HFFc6 (cell line): ENCODE measurements at places on chromosomes 11 and 22.

GRCh38 chr11:8086001-8086479, 5.0 kb downstream of the TUB start:
- DNase-seq, result no peak

- no peak for DNase-seq
Measured at GRCh38 chr11:85661972-85662664, 2.8 kb downstream of the CREBZF start.

DNA sequence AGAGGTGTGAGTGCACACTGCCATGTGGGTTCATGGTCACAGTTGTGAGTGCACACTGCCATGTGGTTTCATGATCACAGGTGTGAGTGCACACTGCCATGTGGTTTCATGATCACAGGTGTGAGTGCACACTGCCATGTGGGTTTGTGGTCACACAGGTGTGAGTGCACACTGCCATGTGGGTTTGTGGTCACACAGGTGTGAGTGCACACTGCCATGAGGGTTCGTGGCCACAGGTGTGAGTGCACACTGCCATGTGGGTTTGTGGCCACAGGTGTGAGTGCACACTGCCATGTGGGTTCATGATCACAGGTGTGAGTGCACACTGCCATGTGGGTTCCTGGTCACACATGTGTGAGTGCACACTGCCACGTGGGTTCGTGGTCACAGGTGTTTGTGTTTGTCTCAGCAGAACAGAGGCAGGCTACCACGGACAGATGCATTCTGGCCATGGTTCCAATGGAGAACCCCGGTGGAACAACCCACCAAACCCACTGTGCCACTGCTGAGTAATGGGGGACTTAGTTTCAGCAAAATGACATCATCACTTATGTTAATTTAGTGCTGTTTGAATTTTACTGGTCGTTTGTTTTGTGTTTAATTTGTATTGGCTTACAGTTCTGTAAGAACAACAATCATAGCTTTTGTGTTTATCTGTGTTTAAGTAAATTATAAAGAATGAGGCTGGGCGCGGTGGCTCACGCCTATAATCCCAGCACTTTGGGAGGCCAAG, 57.2 kb downstream of the RPS6KA4 start:
- DNase-seq, result no peak

DNA sequence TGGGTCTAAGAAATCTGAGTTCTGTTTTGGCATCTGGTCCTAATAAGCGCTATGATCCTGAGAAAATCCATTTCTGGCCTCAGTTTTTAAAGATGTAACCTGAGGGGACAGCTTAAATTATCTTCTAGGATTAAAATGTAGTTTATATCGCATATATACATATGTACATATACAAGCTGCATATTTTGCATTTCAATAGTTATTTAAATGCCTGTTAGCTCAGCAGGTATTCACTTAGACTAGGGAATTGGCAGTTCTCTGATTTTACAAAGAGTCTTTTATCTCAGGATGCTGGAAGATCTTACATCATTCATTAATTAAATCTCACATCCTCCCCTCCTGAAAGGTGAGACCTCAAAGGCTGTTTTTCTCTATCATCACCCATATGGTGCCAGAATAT, 1232.8 kb downstream of the LRRC4C start:
- no peak for DNase-seq

- DNase-seq, result peak; percentile 63
Measured at GRCh38 chr22:29343313-29343805, 27.9 kb upstream of the RASL10A start.

GRCh38 chr22:44289414-44290171, 23.2 kb downstream of the SHISAL1 start:
- no peak for DNase-seq

- no peak for DNase-seq
Measured at GRCh38 chr11:1157341-1157644, 460 bp upstream of the MUC5AC start.

DNA sequence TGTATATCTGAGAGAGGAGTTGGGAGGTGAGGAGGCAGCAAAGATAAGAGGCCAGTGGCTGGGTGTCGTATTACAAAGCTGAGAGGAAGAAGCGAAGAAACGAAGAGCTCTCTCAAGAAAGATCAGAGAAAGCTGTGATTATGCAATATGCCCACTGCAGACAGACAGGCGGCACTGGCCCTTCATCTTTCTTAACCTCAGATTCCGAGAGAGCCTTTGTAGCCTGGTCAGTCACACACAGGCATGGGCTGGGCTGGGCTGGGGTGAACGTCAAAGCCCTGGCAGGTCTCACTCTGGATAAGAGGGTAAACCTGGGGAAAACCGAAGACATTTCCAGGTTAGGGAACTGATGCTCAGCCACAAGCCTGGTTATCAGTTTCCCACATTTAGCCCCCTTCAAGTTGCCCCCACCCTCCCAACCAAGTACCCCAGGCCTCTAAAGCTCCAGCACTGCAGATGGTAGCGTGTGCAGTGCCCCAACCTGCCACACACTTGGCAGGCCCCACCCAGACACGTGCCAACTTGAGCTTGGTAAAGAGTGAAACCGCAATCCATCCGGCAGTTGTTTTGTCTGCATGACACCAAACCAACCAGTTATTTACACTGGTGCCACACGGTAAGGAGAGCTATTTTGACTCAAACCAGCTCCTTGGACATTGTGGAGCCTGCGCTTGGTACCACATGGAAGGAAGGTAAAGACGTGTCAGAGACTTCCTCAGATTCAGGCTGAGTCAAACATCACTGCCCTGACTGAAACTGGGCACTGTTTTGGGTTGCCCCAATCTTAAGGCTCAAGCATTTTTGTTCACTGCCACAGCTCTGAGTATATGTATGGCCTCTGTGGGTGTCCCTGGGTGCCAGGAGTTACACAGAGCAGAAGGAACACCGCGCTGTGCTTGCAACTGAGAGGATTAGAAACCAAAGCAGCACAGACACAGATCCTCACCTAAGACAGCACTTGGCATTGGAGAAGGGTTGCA, 135.9 kb downstream of the FDX1 start:
- DNase-seq, result no peak

DNA sequence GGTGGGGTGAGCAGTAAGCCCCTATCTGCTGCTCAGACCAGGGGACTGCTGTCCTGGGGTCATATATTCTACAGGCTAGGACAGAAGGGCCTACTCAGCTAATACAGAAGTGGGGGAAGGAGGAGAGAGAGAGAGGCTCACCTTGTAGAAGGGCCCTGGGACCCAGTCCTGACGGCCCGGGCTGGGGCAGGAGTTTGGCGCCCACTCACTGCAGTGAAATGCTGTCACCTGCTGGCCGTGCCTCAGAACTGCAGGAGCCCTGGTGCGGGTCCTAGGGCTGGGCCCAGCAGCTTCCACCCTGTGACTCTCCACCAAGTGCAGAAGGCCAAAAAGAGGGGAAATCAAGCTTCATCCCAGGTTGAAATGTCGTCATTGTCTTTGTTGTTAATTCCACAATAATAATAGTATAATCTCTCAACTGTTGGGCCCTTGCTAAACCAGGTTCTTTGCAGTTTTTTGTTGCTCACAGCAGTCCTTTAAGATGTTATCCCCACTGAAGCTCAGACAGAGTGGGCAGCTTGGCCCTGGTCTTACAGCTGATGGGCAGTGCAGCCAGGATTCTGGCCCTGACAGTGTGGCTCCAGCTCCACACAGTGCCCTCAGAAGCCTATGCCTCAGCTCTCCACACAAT, 29.6 kb downstream of the TRIM29 start:
- peak; percentile 17 for DNase-seq

DNA sequence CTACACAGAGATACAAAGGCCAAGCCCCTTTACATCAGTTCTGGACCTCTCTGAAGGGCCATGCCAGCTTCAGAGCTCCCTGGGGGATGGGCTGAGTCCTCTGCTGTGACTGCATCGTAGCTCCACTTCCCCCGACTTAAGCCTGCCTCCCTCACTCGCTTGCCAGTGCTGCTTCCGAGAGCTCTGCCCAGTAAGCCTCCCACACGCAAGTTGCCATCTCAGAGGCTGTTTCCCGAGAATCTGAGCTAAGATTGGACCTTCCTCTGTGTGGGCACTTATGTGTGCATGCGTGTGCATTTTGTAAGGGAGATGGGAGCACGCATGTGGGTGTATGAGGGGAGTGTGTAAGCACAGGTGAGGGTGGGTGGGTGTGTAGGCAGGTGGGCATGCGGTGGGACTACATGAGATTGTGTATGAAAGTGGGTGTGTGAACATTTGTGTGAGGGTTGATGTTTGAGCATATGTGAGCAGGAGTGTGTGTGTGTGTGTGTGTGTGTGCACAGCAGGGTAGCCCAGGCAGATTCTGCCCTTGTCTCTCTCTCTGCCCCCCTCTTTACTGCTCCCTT, 163.0 kb upstream of the SYT13 start:
- DNase-seq, result no peak

DNA sequence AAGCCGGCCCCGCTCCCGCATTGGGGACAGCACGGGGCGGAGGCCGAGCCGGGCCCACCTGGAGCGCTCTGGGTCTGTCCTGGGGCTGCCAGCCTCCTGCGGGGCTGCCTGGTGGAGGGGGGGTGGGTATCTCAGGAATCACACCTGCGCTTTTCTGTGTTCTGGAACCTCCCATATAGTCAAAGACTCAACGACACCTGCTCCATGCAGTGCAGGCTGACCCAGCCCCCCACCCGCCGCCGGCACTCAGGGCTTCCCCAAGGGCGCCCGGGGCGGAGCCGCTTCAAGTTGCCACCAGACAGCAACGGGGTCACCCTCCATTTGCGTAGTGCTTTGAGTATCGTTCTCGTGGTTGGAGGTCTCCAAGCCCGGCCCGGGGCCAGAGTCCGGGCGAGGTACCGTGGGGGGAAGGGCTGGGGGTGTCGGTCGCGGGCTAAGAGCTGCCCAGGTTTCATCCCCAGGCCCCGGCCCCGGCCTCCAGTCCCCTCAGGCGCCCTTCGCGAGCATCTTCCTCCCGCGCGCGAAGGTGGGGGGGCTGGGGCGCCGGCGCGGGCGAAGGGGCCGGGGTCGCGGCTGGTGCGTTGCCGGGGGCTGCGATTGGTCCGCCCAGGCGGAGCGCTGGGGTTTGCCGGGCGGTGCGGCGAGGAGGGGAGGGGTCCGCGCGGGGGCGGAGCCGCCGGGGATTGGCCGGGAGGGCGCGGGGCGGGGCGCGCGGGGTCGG, 6.6 kb downstream of the TSPAN4 start:
- DNase-seq, result no peak

DNA sequence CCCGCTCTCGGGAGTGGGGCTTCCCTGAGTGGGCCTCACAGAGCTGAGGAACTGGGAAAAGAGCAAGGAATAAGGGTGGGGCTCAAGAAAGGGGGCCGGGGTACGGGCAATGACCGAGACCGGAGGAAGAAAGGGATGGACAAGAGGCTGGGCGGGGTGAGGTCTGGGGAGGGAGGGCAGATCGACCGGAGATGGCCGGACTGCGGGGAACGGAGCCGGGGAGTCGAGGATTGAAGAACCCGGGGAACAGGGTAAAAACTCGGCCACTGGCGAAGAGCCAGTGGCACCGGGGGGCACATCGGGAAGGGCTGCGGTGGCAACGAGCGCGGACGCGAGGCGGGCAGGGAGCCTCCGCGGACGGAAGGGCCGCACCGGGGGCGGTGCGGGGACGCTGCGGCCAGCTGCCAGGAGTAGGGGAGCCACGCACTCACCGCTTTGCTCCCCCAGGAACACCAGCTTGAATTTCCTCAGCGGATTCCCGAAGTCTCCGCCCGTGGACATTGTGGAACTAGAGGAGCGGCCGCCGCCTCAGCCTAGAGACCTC, 667 bp downstream of the RAB6A start:
- peak; percentile 8 for DNase-seq

- no peak for DNase-seq
Measured at GRCh38 chr22:16915701-16916100, 90.5 kb upstream of the XKR3 start.

DNA sequence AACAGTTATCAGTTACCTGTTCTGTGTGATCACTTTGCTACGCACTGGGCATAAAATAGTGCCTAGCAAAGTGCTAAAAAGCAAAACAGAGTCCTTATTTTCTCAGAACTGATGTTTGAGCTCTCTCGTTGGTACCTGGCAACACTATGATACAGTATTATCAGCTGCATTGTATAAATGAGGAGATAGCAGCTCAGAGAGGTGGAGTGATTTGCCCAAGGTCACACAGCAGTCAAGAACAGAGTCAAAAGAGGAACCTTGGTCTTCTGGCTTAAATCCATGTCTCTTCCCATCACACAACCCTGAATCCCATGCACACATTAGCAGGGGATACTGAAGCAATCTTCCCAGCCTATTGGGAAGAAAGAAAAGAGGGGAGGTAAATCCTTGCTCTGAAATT, 580.5 kb downstream of the SOX6 start:
- DNase-seq, result no peak

DNA sequence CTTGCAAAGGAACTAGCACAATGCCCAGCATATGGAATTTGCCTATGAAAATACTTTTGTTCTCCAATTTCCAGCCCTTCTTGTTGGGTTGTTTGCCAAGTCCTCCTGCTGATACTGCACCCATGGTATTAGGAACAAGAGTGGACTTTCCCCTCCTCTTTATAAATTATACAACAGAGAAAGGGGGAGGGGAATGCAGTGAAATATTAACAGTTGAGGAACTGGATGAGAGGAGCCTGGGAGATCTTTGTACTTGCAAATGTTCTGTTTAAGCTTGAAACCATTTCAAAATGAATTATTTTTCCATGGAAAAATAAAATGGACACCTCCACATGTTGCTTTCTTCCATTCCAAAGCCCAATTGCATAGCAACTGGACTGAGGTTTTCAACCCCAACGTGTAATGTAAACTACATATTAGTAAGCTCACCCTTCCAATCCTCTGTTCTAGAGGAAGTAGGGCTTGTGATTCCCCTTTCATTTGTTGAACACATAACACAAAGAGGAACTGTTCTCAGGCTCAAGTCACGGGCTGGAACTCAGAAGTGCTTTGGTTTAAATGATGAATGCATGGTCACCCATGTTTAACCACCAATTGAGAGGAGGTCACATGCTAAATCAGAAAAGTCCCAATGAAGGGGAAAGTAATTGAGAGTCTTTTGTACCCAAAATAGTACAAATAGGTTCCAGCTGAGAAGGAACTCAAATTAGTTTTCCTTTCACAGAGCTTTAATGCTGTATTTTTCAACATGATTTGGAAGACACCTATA, 66.2 kb upstream of the ZC3H12C start:
- DNase-seq, result no peak

GRCh38 chr11:116226731-116227130, 546.1 kb downstream of the BUD13 start:
- no peak for DNase-seq

- no peak for DNase-seq
Measured at GRCh38 chr11:133966921-133967598, 10.3 kb upstream of the IGSF9B start.

DNA sequence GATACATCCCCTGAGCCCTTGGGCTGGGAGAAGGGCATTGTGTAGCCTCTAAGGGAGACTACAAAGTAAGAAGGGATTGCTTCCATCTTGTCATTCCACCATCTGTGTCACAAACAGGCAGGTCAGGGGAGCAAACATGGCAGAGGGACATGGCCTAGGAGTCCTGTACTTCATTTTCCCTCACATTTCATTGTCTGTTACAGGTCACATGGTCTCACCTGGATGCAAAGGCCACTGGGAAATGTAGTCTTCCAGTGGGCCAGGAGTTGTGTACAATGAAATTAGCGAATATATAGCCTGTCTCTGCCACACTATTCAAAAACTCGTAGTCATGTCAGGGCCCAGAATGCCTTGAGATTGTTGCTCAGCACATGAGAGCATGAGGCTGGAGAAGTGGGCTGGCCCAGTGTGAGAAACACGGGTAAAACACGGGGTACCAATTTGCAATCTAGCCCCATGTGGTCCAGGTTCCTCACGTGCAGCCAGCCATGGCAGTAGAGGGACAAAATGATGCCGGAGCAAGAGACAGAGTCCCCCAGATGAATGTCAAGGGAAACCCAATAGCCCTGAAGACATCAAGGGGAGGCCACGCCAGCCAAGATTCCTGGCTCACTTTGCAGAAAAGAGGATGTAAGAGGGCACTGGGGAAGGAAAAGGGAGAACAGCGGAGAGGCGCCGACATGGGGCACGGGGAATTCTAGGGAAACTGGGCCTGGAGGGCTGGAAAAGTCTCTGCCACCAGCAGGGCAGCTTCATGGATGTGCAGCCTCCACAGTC, 47.7 kb upstream of the EMID1 start:
- no peak for DNase-seq
